ENCODE measurements at places on chromosomes 5 and 9. TPM values are rescaled to one million over a fixed set of nuclear protein-coding genes. Genes with fewer than 3 reads are reported as not detected.

The DNLZ gene
- total RNA-seq = 5.1 TPM

- DNase-seq = no peak
Observed at GRCh38 chr5:96258692-96259091, 174.4 kb downstream of the PCSK1 start.

DNA sequence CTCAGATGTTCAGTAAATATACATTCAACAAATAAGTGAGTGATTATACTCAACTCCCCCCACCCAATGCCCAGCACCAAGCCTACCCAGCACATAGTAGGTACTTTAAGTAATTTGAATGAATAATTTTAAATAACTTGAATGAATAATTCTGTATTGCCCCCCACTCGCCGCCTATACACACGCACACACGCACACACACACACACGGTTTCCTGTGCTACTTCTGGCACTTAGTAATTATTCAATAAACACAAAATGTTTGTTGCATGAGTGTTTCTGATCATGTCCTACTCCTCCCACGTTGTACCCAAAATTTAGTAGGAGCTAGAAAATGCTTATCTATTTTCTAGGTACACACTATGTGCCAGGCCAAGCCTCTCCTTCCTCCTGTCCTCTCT lies 16.2 kb downstream of the PCDH12 start:
- no peak for DNase-seq

DNA sequence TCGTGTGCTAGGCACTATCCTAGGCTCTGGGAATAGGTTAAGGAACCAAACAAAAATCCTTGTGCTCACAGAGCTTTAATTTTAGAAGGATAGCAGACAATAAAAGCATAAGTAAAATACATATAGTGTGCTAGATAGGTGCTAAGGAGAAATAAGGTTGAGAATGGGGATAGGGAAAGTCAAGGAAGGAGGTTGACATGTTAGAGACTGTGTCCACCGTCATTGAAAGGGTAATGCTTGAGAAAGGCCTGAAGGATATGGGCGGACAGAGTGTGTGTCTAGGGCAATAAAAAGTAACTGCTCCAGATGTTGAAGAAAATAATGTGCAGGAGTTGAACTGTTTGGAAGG lies 482 bp upstream of the TDRD7 start:
- no peak for DNase-seq

DNA sequence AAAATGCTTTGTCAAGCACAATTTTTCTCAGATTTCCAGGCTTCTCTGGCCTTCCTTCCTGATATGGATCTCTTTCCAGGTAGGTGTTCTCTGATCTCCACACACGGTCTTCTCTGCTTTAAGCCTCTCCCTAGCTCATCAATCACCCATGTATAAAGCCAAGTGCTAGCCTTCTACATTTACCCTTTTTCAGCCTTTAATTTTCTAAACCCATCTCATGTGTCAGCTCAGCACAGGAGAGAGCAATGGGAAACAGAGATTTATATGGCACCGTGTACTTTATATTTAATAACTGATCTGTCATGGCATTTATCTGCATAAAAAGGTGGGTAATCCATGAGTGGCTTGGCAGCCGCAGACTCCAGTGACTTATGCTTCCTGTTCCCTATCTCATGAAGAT lies 495.0 kb downstream of the RASEF start:
- no peak for DNase-seq
